ENCODE measurements at places on chromosomes 7 and 10. TPM values are rescaled to one million over a fixed set of nuclear protein-coding genes. Genes with fewer than 3 reads are reported as not detected.

GRCh38 chr7:19110776-19111175 is 6.7 kb downstream of the TWIST1 start:
- no peaks in the 10 kb centered on the region for H3K36me3 ChIP-seq
- H3K27me3 ChIP-seq, result peaks cover 28% of the 10 kb centered on the region
- H3K27ac ChIP-seq, result no peak overlapping the region

GRCh38 chr7:73904219-73905137 is 43.5 kb downstream of the TMEM270 start:
- no peaks in the 10 kb centered on the region for H3K27me3 ChIP-seq
- no peaks in the 10 kb centered on the region for H3K36me3 ChIP-seq
- no peak for DNase-seq
- no peak overlapping the region for H3K4me3 ChIP-seq
- H3K4me1 ChIP-seq, result no peaks in the 10 kb centered on the region
- H3K27ac ChIP-seq, result no peak overlapping the region

DNA sequence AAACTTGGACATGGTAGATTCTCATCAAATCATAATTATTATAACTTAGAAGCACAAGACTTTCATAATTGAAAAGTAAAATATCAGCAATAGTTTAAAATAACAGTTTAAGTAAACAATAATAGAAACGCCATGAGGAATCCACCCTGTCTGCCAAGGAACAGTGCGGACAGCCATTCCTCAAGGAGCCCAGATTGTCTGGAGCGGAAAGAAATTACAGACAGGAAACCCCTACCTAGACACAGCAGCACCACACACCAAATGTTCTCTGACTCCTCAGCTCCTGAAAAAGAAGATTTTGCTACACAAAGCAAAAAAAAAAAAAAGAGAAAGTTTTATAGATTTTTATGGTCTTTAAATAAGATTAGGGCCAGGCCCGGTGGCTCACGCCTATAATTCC is 21.5 kb upstream of the SEC61G start:
- DNase-seq, result no peak
- H3K4me1 ChIP-seq, result no peaks in the 10 kb centered on the region
- no peaks in the 10 kb centered on the region for H3K27me3 ChIP-seq
- H3K4me3 ChIP-seq, result no peak overlapping the region
- H3K36me3 ChIP-seq, result no peaks in the 10 kb centered on the region

GRCh38 chr10:30188556-30189237 is 129.3 kb upstream of the JCAD start:
- no peaks in the 10 kb centered on the region for H3K4me1 ChIP-seq
- H3K27me3 ChIP-seq, result no peaks in the 10 kb centered on the region
- no peaks in the 10 kb centered on the region for H3K36me3 ChIP-seq
- H3K4me3 ChIP-seq, result no peak overlapping the region

- no peaks in the 10 kb centered on the region for H3K4me1 ChIP-seq
- no peak overlapping the region for H3K4me3 ChIP-seq
- H3K36me3 ChIP-seq, result no peaks in the 10 kb centered on the region
- no peaks in the 10 kb centered on the region for H3K27me3 ChIP-seq
- H3K27ac ChIP-seq, result no peak overlapping the region
- no peak for DNase-seq
Measured at GRCh38 chr7:117848941-117849340, 24.3 kb downstream of the CTTNBP2 start.

DNA sequence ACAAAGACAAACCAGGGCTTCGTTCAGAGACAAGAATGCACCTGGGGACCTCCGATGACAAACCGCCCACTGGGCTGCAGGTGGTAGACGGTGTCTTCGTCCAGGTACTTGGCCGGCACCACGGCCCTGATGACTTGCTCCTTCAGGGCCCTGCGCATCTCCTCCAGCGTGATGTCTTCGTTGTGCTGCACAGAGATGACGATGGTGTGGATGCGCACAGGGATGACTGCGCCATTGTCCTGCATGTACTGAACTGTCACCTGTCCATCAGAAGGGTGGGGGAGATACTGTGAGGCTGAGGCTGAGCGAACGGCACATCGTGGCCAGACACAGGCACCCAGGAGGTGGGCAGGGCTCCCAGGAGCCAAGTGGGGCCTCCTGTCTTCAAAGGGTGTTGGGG is 13.1 kb downstream of the MAT1A start:
- no peaks in the 10 kb centered on the region for H3K27me3 ChIP-seq
- no peak overlapping the region for H3K4me3 ChIP-seq
- no peaks in the 10 kb centered on the region for H3K36me3 ChIP-seq
- H3K27ac ChIP-seq, result no peak overlapping the region
- no peaks in the 10 kb centered on the region for H3K4me1 ChIP-seq
- DNase-seq, result no peak

GRCh38 chr10:52778511-52779392 is 6.2 kb upstream of the MBL2 start:
- no peak for DNase-seq
- no peaks in the 10 kb centered on the region for H3K36me3 ChIP-seq
- no peak overlapping the region for H3K27ac ChIP-seq
- H3K4me3 ChIP-seq, result no peak overlapping the region
- no peaks in the 10 kb centered on the region for H3K4me1 ChIP-seq
- no peaks in the 10 kb centered on the region for H3K27me3 ChIP-seq

DNA sequence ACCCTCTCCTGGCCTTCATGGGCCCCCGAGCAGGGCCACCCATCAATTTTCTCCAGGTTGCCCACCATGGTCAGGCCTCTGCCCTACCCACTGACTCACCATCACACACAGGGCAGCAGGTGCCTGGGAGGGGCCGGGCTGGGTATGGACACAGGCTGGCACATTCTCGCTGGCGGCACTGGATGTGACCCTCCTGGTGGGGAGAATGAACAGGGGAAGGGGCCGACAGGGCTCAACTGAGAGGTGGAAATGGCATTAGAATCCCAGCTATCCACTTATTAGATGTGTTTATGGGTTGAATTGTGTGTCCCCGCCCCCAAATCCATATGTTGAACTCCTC is 16.4 kb downstream of the KCP start:
- peaks cover 1% of the 10 kb centered on the region for H3K27me3 ChIP-seq
- H3K36me3 ChIP-seq, result no peaks in the 10 kb centered on the region
- no peak overlapping the region for H3K4me3 ChIP-seq
- no peak overlapping the region for H3K27ac ChIP-seq
- H3K4me1 ChIP-seq, result peaks cover 3% of the 10 kb centered on the region

GRCh38 chr7:77757589-77757988 is 40.6 kb downstream of the TMEM60 start:
- no peaks in the 10 kb centered on the region for H3K36me3 ChIP-seq
- no peak overlapping the region for H3K27ac ChIP-seq

DNA sequence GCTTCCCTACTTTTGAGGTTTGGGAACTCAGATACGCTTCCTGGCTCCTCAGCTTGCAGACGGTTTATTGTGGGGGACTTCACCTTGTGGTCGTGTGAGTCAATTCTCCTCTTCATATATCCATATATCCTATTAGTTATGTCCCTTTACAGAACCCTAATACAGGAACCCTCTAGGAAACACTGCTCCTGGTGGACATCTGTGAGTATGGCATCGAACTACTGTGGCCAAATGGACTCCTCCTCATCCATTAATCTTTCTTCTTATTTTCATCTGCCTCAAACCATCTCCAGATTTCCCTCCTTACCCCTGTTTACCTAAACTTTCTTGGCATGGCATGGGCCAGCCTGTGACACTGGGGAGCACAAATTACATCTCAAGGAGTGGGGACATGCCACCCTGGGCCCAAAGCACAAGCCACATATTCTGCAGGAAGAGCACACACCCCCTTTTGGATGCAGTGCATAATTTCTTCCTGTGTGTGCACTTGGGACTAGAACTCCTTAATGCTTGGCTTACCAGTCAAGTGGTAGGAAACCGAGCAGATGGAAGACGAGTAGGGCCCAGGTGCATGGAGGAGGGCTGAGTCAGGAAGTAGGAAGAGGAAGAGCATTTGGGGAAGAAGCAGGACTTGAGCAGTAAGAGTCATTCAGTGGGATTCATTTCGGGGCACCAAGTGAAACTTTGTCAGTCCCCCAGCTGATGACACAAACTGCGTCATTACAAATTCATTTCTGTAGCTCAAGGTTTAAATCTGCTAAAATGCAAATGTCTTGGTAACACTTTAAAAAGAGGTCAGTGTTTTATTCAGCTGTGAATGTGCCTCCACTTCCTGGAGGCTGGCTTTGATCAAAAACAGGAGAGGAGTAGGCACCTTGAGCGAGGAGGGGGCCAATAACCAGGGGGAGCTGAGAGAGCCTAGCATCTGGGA is 80.8 kb upstream of the PLXNA4 start:
- H3K36me3 ChIP-seq, result no peaks in the 10 kb centered on the region
- no peak for DNase-seq
- peaks cover 18% of the 10 kb centered on the region for H3K4me1 ChIP-seq

GRCh38 chr7:101824440-101824839 is 7.0 kb downstream of the CUX1 start:
- H3K36me3 ChIP-seq, result peaks cover 1% of the 10 kb centered on the region
- no peak for DNase-seq
- no peaks in the 10 kb centered on the region for H3K27me3 ChIP-seq

DNA sequence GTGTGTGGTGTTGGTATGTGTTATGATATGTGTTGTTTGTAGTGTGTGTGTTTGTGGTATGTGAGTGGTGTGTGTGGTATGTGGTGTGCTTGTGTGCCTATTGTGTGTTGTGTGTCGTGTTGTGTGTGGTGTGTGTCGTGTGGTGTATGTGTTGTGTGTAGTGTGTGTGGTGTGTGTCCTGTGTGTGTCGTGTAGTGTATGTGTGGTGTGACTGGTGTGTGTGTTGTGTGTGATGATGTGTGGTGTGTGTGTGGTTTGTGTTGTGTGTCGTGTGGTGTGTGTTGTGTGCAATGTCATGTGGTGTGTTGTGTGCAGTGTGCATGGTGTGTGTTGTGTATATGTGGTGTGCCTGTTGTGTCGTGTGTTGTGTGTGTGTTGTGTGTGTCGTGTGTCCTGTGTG is 144.6 kb downstream of the DNAJB6 start:
- no peaks in the 10 kb centered on the region for H3K27me3 ChIP-seq
- 0 out of 2 replicates have a peak, but pooled peaks cover 4% of the 10 kb centered on the region for H3K4me1 ChIP-seq
- no peak for DNase-seq
- H3K4me3 ChIP-seq, result no peak overlapping the region
- H3K27ac ChIP-seq, result no peak overlapping the region

DNA sequence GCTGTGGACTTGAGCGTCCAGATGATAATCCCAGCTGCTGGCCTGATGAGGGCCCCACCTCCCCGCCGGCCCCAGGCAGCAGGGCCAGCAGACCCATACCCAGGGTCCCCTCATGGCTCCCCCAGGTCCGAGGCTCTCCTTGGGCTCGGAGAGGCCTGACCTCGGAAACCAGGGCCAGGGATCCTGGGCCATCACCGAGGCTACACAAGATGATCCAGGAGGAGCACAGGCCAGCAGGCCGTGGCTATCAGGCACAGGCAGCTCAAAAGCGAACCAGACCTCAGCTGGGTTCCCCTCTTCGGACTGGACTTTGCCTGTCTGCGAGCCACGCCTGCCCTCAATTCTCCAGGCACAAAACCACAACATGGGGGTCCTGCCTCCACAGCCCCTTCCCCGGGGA is 17.4 kb downstream of the PDGFA start:
- no peaks in the 10 kb centered on the region for H3K36me3 ChIP-seq
- H3K4me1 ChIP-seq, result no peaks in the 10 kb centered on the region
- no peak overlapping the region for H3K27ac ChIP-seq

- H3K27ac ChIP-seq, result no peak overlapping the region
- H3K4me1 ChIP-seq, result no peaks in the 10 kb centered on the region
- H3K27me3 ChIP-seq, result no peaks in the 10 kb centered on the region
- no peak for DNase-seq
- H3K4me3 ChIP-seq, result no peak overlapping the region
- no peaks in the 10 kb centered on the region for H3K36me3 ChIP-seq
Measured at GRCh38 chr7:141220263-141220880, 146.5 kb downstream of the TMEM178B start.

GRCh38 chr10:50928190-50928552 is 42.7 kb upstream of the A1CF start:
- no peaks in the 10 kb centered on the region for H3K4me1 ChIP-seq
- H3K36me3 ChIP-seq, result no peaks in the 10 kb centered on the region
- no peaks in the 10 kb centered on the region for H3K27me3 ChIP-seq
- DNase-seq, result no peak

DNA sequence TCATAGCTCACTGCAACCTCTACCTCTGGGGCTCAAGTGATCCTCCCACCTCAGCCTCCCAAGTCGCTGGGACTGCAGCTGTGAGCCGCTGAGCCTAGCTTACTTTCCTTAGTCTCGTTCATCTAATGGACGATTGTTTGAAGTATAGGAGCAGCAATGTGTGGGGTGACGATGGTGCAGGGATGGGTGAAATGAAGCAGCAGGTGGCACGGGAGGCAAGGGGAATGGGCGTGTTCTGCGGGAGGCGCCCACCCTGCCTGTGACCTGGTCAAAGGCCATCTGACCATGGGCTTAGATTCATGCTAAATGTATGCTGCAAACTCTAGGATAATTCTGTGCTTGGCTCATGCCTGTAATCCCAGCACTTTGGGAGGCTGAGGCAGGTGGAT is 210.7 kb downstream of the MAD1L1 start:
- no peak overlapping the region for H3K27ac ChIP-seq
- no peaks in the 10 kb centered on the region for H3K27me3 ChIP-seq
- no peak for DNase-seq
- no peaks in the 10 kb centered on the region for H3K36me3 ChIP-seq
- no peak overlapping the region for H3K4me3 ChIP-seq

DNA sequence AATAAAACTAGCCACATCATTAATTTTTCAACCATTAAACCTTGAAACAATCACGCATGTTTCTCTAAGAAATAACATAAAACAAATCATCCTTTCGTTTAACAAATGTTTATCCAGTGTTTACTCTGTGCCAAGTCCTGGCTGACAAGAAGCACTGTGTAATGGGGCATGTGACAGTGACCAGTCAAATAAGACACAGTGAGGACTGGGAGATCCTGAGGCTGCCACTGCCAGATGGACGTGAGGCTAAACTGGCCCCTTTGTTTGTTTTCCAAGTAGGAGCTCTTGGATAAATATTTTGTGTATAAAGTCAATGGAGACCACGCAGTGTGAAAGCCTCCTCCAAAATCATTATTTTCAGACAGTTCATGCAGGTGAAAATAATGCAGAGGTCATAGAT is 626.2 kb downstream of the SUGCT start:
- H3K36me3 ChIP-seq, result no peaks in the 10 kb centered on the region
- DNase-seq, result no peak
- no peaks in the 10 kb centered on the region for H3K4me1 ChIP-seq

- H3K36me3 ChIP-seq, result no peaks in the 10 kb centered on the region
- H3K27ac ChIP-seq, result no peak overlapping the region
- H3K27me3 ChIP-seq, result no peaks in the 10 kb centered on the region
- no peak for DNase-seq
- H3K4me1 ChIP-seq, result no peaks in the 10 kb centered on the region
Measured at GRCh38 chr7:145978769-145979168, 137.8 kb upstream of the CNTNAP2 start.

GRCh38 chr10:74981831-74982633 is 129.4 kb upstream of the SAMD8 start:
- peak overlapping the region; percentile 28 for H3K4me3 ChIP-seq
- no peaks in the 10 kb centered on the region for H3K27me3 ChIP-seq

Gene AKR1C4
- total RNA-seq, result not detected

Gene FOXI2
- total RNA-seq, result not detected

Gene WDR86
- not detected for total RNA-seq

Gene AGBL3
- 2.3 TPM for total RNA-seq

Gene POM121
- total RNA-seq, result 65.7 TPM

Gene PAX4
- total RNA-seq, result not detected

Gene RNLS
- total RNA-seq, result 5.5 TPM

Gene LIPN
- not detected for total RNA-seq

Gene EVX1
- not detected for total RNA-seq

Gene ASB10
- not detected for total RNA-seq

Gene GIMAP7
- total RNA-seq, result 3.4 TPM

Gene SFRP5
- total RNA-seq, result not detected

Gene SFTPD
- total RNA-seq, result 0.24 TPM

Gene FAM131B
- 0.05 TPM for total RNA-seq

Gene PIK3CG
- total RNA-seq, result 8.0 TPM

All from GM12878 (cell line).